Stimulated activated CD8-positive, alpha-beta memory T cell treated with anti-CD3 and anti-CD28 coated beads, Interleukin-7, amount 100 ng/mL, for 48 hours (primary cell): ENCODE measurements at places on chromosomes 7 and 10.

DNA sequence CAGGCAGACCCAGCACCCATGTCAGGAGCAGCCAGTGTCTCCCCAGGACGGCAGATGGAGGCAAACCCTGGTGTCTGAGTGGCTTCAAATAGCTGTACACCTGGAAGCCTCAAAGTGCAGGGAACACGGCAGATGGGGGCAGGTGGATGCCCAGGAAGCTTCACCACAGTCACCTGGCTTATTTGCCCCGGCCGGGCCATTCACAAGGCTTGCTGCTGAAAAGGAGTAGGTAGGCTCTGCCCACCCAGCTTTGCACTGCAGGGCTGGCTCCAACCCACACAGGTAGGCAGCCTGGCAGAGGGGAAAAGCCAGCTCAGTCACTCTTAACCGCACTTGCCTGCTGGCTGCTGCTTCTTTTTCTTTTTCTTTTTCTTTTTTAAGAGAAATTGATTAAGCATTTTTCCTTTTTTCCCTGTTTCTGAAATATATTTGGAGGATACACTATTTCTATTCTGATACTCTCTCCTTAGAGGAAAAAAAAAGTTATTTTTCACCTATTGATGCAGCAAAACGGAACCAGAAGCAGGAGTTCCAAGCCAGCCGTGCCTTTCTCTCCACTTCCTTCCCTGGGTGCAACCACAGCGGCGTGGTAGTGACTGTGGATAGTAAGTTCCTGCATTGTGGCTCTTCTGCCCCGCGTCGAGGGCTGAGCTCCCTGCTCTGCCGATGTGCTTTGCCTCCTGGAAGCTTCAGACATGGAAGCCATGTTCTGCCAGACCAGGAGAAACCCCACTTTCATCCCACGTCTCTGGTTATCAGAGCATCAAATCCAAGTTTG, 118.3 kb downstream of the KLF6 start:
- DNase-seq: no peak

GRCh38 chr7:121267612-121268011, 61.2 kb upstream of the WNT16 start:
- no peak for DNase-seq

GRCh38 chr10:113569576-113569975, 16.7 kb downstream of the HABP2 start:
- no peak for DNase-seq

GRCh38 chr7:134709197-134709596, 62.5 kb downstream of the BPGM start:
- DNase-seq: no peak

DNA sequence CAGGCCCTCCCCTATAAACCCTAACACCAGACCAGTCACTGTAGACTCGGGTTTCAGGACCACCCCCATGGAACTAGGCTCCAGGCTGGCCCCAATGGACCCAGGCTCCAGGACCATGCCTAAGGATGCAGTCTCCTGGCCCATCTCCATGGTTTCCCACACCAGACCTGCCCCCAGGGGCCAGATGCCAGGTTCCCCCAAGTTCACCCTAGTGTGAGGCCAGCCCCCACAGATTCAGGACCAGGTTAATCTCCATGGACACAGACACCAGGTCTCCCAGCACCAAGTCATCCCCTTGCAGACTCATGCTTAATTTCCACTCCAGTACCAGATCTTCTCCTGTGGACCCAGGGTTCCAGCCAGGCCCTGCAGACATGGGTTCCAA, 103.8 kb upstream of the LANCL2 start:
- DNase-seq: no peak

DNA sequence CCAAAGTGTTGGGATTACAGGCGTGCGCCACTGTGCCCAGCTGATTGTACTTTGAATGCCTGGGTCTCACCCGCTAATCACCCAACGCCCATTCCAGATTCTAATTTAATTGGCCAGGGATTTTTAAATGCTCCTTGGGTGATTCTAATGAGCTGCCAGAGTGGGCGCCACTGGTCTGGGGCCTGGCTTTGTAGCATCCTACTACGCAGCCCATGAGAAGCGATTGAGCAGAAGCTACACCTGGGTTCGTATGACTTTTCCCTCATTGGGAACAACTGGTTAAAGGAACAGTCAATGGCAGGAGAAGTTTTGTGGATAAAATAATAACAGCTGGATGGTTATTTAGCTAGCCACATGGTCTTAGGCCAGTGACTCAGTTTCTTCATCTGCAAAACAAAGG, 108.0 kb downstream of the SPAG6 start:
- no peak for DNase-seq

GRCh38 chr7:1844951-1845390, 174.9 kb downstream of the ELFN1 start:
- no peak for DNase-seq
